NCI-H2081 (cell line): ENCODE measurements at places on chromosomes 3 and 15.

DNA sequence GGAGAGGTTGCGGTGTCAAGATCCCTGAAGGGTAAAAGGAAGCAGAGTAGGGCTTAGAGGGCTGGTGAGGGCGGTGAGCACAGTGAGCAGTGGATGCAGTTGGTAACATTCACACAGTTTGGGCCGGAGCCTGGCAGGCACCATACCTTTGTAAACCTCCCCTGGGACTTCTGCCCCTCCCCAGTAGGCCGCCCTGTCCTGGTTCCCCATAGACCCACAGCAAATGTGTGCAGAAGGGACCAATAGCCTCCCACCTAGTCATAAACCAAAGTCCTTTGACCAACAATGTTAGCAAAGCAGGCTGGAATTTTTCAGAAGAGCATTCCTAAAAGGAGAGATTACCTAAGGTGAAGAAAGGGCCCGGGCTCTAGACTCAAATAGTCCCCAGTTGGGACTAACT lies 1.7 kb upstream of the PHGR1 start:
- no peak for DNase-seq

GRCh38 chr15:58454950-58455401 lies 23.2 kb downstream of the LIPC start:
- peak; percentile 37 for DNase-seq

DNA sequence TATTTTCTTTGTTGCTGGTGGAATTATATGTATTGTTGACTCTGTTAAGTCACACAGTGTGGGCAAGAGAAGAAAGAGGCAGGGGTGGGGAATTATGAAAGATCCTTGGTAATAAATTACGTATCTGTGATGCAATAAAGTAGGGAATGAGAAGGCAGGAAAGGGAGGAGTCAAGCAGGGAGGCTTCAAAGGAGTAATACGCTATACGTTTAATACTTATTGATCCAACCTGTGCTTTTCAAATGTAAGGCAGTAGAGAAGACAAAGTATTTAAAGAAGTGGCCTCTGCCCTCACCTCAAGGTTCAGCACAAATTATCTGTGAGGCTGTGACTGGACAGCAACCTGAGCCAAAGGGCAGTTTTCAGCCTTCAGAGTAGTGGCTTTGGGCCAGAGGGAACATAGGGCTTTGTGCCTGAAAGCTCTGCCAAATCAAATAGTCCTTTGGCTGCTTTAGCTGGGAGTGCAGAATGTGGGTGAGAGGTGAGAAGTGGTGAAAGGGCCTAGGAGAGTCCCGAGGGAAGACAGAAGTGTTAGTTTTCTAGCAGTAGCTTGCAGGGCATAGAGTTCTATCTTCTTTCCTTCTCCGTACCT lies 1.2 kb upstream of the PLIN1 start:
- DNase-seq, result no peak

DNA sequence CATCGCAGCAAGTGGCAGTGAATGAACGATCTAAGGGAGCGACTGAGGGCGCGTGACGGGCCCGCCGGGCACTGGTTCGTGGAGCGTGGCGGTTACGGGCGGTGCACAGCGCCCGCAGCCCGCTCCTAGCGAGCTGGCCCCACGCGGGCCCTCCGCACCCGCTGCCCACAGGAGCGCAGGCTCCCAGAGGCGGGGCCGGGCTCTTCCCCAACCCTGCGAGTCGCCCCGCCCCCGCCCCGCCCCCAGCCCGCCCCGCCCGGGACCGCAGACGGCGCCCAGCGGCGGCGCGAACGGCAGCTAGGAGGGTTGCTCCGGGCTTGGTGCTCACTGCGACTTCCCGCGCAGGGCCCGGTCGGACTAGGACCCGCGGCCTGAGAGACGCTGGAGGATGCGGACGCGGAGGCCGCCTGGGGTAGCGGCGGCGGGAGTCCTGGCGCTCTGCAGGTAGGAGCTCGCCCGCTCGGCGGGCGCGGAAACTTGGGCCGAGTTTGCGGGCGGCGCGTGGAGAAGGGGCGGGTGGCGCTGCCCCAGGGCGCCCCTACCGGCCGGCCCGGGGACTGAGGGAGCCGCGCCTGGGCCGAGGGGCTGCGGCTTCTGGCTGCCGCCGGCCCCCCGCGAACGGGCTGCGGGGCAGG lies at the start of gene C15orf39:
Gene C15orf39 (plus strand): TSS at position 267 of the 635 bp plus-strand sequence. CDS start 4,167 bp downstream, outside the sequence.
- peak; percentile 67 for DNase-seq

- DNase-seq, result no peak
These were observed 10.8 kb downstream of the ESYT3 start for GRCh38 chr3:138445236-138445635.

DNA sequence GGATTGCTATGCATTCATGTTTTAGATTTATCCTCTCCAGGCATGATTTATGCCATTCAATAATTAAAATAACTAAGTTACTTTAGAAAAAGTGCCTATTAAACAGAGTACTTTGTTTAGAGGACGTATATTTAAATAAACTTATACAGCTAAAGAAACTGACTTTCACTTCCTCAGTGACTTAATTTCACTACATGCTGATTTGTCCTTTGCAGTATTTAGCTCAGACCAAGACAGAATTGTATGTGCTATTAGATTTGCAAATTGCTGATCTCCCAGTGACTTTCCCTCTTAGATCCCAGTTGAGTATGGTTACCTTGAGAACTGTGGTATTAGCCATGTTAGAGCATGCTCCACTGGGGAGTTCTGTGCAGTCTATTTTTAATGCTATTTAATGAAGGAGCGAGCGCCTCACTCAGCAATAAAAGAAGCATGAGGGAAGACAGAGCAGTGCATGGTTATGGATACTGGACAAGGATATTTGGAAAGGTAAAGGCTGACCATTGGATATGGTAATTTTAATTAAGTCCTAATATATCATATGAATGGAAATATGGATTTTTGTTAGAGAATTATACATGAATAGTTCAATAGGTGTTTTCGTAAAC lies 2.7 kb downstream of the ARPP21 start:
- no peak for DNase-seq

- DNase-seq, result no peak
These were observed 4.8 kb upstream of the VILL start for GRCh38 chr3:37985637-37986320.

DNA sequence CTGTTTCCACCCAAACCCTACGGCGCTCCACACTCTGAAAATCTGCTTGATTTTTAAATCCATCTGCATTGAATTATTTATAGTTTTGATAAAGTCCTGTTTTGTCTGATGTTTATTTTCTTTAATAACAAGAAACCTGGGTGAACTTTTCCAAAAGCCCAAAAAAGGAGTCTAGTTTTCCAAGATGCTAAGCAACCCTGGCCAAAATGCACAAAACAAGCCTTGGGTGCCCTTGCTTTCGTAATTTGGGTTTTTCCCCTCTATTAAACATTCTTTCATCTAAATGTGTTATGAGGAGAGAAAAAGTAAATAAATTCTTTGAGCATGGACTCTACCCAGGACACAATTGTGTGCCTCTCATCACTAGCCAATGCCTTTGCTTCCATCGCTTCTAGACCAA lies 468.9 kb downstream of the MCTP2 start:
- DNase-seq, result no peak

- DNase-seq, result no peak
These were observed 72.8 kb downstream of the CD200R1L start for GRCh38 chr3:112773864-112774263.

- DNase-seq, result no peak
These were observed 32.2 kb downstream of the GPR176 start for GRCh38 chr15:39887832-39888231.

GRCh38 chr3:194255252-194256039 lies 95.7 kb downstream of the CPN2 start:
- DNase-seq, result no peak

- peak; percentile 57 for DNase-seq
These were observed 103.6 kb downstream of the CACNA2D3 start for GRCh38 chr3:54225841-54226528.

- no peak for DNase-seq
These were observed 1013.9 kb downstream of the EPHA3 start for GRCh38 chr3:90121326-90121725.

- no peak for DNase-seq
These were observed 72.0 kb upstream of the P3H2 start for GRCh38 chr3:190192739-190193138.

DNA sequence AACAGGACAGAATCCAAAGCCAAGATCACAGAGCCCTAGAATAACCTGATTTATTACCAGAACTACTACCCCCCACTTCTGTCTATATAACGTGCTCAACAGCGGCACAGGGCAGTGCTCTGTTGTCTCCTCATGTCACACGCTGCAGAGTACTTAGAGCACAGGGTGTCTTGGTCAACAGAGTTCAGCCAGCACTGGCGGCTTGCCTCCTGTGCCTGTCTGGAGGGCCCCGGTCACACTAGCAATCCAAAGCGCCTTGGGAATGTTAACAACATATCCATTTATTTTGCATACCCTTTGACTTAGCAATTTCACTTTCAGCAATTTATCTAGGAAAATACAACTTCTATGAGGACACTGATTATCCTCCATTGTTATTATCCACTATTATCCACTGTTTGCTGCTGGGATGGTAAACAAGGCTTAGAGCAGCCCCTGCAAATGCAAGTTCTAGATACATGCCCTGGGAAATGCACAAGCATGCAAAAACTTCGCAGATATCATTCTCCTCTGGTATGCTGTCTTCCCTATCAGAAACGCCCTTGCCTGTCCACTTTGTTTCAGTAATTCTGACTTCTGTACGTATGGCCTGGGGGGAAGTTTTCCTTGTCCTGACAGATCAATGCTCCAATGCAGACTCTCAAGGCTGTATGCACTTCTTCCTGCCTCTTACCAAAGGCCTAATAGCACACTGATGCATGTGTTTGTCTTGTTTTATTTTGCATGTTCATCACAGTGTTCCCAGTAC lies 86.2 kb upstream of the OCA2 start:
- peak; percentile 19 for DNase-seq
